Stimulated activated CD4-positive, alpha-beta T cell treated with anti-CD3 and anti-CD28 coated beads, TNF-alpha, amount 100 ng/mL, for 1 hour (primary cell): ENCODE measurements at places on chromosomes 7 and 10.

DNA sequence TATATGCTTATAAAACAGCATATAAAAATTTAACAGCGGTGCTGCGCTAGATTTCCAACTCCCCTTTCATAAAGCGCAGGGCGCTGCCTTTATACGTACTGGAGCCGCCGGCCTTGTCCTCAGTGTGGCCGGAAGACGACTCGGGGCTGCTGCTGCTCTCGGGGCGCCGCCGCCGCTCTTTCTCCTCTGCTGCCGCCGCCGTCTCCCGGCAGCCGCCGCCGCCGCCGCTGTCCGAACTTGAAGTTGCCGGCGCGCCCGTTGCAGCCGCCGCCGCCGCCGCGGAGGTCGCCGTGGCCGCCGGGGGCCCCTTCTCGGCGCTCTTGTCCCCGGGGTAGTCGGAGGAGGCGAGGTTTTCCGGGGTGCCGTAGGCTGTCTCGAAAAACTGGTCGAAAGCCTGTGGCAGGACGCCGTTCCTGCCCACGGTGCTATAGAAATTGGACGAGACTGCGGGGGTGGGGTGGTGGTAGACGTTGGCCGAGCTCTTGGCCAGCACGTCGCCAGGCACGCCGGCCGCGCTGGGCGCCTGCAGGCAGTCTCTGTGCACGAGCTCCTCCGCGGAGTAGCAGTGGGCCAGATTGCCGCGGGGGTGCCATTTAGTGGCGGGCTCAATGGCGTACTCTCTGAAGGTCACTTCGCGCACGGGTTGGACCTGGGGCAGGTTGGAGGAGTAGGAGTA, 557 bp downstream of the HOXA11 start:
- no peak for DNase-seq

DNA sequence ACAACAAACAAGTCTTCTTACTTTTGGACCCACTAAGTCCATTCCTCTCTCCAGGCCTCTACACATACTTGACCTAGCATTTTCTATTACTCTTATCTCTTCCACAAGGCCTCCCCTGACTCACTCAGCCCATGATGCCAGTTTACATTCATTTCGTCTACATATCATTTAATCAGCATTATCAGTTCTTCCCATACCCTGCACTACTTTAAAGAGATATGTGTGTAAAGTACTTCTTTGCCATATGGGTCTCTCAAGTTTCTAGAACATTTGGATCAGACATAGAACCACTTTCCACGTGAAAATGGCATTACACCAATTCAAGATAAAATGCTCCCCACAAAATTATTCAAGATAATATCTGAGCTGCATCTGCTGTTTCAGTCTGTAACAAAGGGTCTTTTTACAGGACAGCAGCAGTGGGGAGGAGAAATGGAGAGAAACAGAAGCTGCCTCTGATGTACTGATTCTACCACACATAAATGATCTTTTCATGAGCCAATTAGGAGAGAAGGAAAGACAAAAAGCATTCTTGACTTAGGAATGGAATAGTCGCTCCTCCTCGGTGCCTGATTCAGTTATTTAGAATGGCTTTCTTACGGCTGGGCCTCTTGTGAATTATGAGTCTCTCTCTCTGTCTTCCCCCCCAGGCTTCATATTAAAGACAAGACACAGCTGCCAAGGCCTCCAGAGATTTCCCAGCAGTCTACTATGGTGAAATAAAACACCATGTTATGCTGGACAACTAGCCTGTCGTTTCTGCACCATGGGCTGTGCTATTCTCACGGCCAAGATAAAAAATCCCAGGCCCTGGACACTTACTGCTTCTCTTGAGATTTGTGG, 46.9 kb upstream of the SEPTIN7 start:
- no peak for DNase-seq

DNA sequence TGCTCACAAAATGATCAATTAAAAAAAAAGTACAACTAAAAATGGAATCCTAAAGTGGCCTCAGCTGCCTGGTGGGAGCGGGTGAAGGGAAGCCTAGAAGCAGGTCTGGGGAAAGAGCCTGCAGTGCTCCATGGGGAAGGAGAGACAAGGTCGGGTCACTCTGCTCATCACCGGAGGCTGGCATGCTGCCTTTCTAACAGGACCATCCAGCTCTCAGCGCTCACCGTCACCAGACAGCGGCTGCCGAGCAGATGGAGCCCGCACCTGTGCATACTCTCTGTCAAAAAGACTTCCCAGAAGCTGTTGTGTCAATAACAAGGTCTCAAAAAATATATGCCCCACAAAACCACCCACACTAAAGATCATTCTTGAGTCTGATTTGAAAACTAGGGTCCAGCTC, 112.8 kb downstream of the BAMBI start:
- DNase-seq = no peak

DNA sequence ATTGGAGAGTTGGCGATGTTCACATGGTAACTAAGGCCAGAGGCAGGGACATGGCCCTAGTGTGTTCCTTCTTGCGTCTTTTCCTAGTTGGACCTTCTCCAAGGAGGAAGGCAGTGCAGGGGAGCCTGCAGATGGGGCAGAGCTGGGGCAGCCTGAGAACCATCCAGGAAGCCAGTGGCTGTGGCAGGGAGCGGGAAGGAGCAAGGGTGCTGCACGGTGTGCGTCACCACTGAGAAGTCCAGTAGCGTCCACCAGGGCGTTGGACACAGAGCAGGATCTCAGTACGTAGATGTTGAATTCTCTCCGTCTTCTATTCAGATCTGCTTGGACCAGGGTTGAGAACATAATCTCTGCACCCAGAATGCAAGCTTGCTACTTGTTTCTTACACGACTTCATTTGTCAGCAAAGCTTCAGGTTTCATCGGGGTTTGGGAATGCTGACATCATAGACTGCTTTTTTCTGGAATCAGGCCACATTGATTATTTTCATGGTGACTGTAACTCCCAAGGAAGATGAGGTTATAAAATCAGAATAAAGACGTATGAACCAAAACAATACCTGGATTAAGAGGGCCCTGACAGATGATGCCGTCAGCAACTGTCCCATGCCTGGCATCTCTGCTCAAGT, 130.3 kb downstream of the HECW1 start:
- DNase-seq = no peak

- no peak for DNase-seq
Observed at GRCh38 chr7:33750177-33750576, 155.2 kb upstream of the BMPER start.
